ENCODE measurements at places on chromosomes 1 and 21. TPM values are rescaled to one million over a fixed set of nuclear protein-coding genes. Genes with fewer than 3 reads are reported as not detected.

GRCh38 chr1:187689129-187689528 lies 860.4 kb downstream of the PLA2G4A start:
- DNase-seq, result no peak

Gene CFHR5
- not detected for total RNA-seq

GRCh38 chr1:22375601-22376000 lies 76.0 kb upstream of the ZBTB40 start:
- no peak for DNase-seq

Gene GJA8
- total RNA-seq, result not detected
